ENCODE measurements at places on chromosomes 13 and 19.

- no peak for DNase-seq
Observed at GRCh38 chr13:39783051-39783450, 127.6 kb downstream of the COG6 start.

DNA sequence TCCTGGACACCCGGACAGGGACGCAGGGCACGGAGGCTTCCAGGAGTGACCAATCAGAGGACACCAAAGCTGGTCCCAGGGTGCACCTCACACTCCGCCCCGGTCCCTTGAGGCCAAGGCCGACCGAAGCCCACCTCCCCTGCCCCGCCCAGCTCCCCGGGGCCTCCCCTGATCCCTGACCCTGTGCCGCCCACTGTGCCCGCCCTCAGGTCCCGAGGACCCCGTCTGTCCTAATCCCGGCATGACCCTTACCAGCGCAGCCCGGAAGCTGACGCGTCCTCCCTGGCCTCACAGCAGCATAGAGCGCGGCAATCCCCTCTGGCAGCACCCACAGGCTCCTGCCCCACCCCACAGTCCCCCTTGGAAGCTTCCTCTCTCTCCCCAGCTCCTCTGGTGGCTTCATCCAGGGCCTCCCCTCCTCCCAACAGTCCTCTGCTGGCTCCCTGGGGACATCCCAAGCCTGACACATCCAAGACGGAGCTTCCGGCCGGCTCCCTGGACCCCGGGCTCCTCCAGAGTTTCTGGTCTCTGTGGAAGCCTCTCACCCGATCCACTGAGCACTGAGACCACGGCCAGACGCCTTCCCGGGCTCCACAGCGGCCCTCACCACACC, 7.4 kb upstream of the CDC34 start:
- no peak for DNase-seq

- no peak for DNase-seq
Observed at GRCh38 chr13:29922281-29922821, 71.9 kb upstream of the UBL3 start.

GRCh38 chr13:76813891-76814290, 72.3 kb downstream of the KCTD12 start:
- DNase-seq, result no peak
